ENCODE measurements at places on chromosomes 1 and 21.

- no peak overlapping the region for H3K27ac ChIP-seq
- DNase-seq = no peak
- peaks cover 6% of the 10 kb centered on the region for H3K4me1 ChIP-seq
- peak overlapping the region; percentile 44 for H3K4me3 ChIP-seq
- no peaks in the 10 kb centered on the region for H3K36me3 ChIP-seq
- H3K27me3 ChIP-seq = peaks cover 19% of the 10 kb centered on the region
Observed at GRCh38 chr1:99003581-99004253, 944 bp downstream of the PLPPR5 start.

DNA sequence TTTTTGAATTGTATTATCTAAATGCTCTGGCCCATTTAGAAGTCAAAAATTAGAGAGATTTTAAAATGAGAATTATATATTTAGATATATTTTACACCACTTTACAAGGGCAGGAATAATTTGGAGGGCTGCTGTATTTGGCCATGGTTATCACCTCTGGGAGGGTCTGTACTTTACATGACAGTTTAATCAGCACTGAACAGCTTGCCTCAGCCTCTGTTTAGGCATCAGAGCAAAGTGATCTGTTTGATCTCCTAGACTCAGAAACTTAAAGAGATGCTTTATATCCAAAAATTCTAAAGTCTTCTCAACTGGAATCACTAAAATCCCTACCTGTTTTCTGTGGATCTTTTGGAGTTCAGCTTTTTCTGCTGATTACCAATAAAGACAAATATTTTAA is 5.4 kb upstream of the SPTA1 start:
- no peak overlapping the region for H3K27ac ChIP-seq
- no peaks in the 10 kb centered on the region for H3K4me1 ChIP-seq
- H3K36me3 ChIP-seq = no peaks in the 10 kb centered on the region
- no peak for DNase-seq
- no peak overlapping the region for H3K4me3 ChIP-seq

DNA sequence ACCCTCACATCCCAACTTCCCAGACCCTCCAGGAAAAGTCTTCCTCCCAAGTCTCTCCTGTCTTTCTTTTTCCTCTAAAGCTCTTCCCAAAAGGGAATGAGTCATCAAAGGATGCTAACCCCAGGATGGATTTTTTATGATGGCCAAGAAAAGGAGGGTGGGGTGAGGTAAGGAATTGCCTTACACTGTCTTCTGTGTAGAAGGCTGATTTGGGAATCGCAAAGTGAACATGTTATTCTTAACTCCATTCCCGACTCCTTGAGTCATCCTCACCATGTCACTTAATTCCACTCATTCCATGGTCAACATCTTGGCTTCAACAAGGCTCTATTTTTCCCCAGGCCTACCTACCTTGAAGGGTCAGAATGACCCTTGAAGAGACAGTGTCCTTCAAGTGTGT is 44.0 kb downstream of the TBX15 start:
- no peak for DNase-seq
- no peak overlapping the region for H3K4me3 ChIP-seq
- H3K27ac ChIP-seq = no peak overlapping the region
- no peaks in the 10 kb centered on the region for H3K4me1 ChIP-seq

DNA sequence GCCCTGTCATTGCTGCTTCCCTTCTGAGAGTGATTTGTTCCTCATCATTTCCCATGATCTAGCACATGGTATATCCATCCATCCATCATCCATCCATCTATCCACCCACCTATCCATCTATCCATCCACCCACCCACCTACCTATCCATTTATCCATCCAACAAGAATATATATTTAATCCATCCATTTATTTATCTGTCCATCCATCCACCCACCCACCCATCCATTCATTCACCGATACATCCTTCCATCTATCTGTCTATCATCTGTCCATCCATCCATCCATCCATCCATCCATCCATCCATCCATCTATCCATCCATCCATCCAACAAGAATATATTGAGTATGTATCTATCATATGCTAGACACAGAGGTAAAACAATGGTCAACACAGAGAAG is 100.0 kb upstream of the ACTL8 start:
- no peaks in the 10 kb centered on the region for H3K36me3 ChIP-seq
- no peaks in the 10 kb centered on the region for H3K27me3 ChIP-seq
- H3K4me1 ChIP-seq = no peaks in the 10 kb centered on the region
- DNase-seq = no peak
- no peak overlapping the region for H3K27ac ChIP-seq

DNA sequence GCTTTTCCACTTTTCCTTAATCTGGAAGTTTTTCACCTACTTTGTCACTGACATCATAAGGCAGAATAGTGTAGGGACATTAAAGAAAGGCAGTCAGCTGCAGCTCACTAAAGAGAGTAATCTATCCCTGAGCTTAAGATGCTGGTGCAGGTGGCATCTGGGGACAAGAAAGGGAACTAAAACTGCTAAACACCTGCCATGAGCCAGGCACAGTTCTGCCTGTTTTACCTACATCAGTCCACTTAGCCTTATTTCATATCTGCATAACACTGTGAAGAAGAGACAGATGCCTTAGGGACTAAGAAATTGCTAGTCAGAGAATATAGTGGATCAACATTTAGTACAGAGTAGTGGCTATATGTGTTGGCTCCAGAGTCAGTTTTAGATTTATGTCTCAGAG is 88.1 kb downstream of the GPATCH2 start:
- no peaks in the 10 kb centered on the region for H3K27me3 ChIP-seq
- no peaks in the 10 kb centered on the region for H3K36me3 ChIP-seq
- DNase-seq = no peak
- H3K27ac ChIP-seq = no peak overlapping the region
- H3K4me3 ChIP-seq = no peak overlapping the region
- H3K4me1 ChIP-seq = no peaks in the 10 kb centered on the region

- H3K4me3 ChIP-seq = no peak overlapping the region
- H3K36me3 ChIP-seq = no peaks in the 10 kb centered on the region
- no peaks in the 10 kb centered on the region for H3K27me3 ChIP-seq
- no peak for DNase-seq
- no peaks in the 10 kb centered on the region for H3K4me1 ChIP-seq
Observed at GRCh38 chr1:225765982-225766674, 11.5 kb upstream of the SRP9 start.

GRCh38 chr1:201173736-201174135 is 16.9 kb upstream of the IGFN1 start:
- DNase-seq = no peak
- no peaks in the 10 kb centered on the region for H3K27me3 ChIP-seq
- peaks cover 9% of the 10 kb centered on the region for H3K4me1 ChIP-seq
- H3K36me3 ChIP-seq = no peaks in the 10 kb centered on the region
- H3K4me3 ChIP-seq = no peak overlapping the region

DNA sequence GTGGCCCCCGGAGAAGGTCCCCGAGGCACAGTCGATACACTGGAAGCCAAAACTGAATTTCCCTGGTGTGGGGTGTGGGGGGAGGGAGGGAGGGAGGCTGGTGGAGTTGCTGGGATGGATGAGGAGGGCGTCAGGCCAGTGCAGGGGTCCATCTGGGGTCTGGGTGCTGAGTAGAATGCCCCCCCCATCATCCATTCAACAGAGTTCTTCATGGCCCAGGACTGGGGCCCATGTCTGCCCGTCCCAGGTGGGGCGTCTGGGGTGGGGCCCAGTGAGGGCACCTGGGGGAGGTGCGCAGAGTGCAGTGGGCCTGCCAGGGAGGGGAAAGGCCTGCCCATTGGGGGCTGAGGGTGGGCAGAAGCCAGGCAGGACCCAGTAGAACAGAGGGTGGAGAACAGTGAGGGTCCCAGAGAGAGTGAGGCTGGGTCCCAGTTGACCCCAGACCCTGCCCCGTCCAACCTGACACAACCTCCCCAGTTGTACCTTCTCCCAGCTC is 1.9 kb downstream of the TNFRSF18 start:
- no peak overlapping the region for H3K4me3 ChIP-seq
- H3K4me1 ChIP-seq = peaks cover 51% of the 10 kb centered on the region
- peak overlapping the region; percentile 83 for H3K27ac ChIP-seq
- H3K36me3 ChIP-seq = no peaks in the 10 kb centered on the region
- DNase-seq = no peak

GRCh38 chr1:35783055-35783583 is 13.3 kb upstream of the CLSPN start:
- no peak for DNase-seq
- no peaks in the 10 kb centered on the region for H3K36me3 ChIP-seq
- no peak overlapping the region for H3K4me3 ChIP-seq
- no peak overlapping the region for H3K27ac ChIP-seq
- no peaks in the 10 kb centered on the region for H3K4me1 ChIP-seq
- H3K27me3 ChIP-seq = no peaks in the 10 kb centered on the region

DNA sequence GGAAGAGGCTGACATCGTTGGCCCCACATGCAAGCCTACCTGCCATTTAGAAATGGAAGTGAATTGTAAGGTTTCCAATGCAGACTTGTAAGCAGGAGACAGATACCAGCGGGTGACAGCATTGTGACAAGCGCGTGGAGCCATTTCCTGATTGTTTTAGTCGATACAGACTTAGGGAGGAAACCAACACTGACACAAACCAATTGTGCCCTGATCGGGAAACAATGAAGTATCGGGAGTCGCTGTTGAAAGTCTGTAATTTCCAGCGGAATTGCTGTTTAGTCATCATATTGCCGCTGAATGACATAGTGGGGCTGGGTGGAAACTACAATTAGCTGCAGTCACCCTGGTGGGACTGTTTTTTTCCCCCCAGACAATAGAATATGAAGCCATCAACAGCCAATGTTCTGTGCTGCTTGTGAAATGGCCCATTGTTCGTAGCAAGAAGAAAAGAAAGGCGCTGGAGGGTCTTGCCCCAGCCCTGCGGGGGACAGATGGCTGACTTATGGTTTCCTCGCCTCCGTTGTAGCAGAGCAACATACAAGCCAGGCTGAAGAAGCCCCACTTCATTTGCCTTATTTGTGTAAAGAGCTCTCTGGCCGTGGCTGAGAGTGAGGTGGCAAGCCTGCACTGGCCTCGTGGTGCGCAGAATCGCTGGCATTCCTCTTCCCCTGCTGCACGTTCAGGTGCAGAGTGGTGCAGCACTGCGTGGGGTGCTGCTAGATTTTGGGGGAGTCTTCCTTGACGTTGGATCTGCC is 462.7 kb downstream of the CAMTA1 start:
- H3K4me3 ChIP-seq = no peak overlapping the region
- no peak for DNase-seq
- H3K36me3 ChIP-seq = no peaks in the 10 kb centered on the region
- H3K27ac ChIP-seq = no peak overlapping the region
- H3K4me1 ChIP-seq = no peaks in the 10 kb centered on the region

GRCh38 chr1:160781186-160781766 is 14.7 kb upstream of the LY9 start:
- no peak overlapping the region for H3K27ac ChIP-seq
- peaks cover 6% of the 10 kb centered on the region for H3K4me1 ChIP-seq
- no peak for DNase-seq

DNA sequence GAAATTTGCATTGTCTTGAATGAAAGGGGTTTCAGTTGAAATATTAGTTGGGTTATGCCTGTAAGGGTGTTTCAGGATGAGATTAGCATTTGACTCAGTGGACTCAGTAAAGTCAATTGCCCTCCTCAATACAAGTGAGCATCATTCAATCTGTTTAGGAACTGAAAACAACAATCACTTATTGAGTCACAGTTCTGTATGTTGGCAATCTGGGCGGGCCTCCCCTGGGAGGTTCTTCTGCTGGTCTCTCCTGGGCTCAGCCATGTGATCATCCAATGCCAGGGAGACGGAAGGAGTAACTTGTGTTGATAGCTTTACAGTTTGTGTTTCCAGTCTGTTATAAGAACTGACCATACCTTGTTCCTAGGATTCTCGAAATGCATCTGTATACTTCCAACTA is 262.9 kb upstream of the RUNX1 start:
- H3K27ac ChIP-seq = no peak overlapping the region
- no peaks in the 10 kb centered on the region for H3K36me3 ChIP-seq
- no peak for DNase-seq

DNA sequence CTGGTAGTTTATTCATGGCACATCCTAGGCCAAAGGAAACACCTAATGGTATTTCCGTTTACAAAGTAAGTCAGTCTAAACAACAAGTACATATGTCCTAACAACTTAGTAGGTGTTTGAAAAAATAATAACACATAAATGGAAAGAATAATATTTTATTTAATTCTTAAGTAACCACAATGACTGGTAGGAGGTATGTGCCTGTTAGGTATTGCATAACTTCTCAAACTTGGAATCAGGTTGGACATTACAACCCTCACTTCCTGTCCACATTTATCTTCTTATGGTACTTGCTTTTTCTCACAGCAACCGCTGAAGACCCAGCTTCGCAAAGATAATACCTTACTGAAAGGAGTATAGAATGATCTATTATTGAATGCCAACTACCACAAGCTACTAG is 64.2 kb downstream of the VPS13D start:
- no peaks in the 10 kb centered on the region for H3K27me3 ChIP-seq
- peaks cover 47% of the 10 kb centered on the region for H3K36me3 ChIP-seq
- H3K4me3 ChIP-seq = no peak overlapping the region
- no peak for DNase-seq

DNA sequence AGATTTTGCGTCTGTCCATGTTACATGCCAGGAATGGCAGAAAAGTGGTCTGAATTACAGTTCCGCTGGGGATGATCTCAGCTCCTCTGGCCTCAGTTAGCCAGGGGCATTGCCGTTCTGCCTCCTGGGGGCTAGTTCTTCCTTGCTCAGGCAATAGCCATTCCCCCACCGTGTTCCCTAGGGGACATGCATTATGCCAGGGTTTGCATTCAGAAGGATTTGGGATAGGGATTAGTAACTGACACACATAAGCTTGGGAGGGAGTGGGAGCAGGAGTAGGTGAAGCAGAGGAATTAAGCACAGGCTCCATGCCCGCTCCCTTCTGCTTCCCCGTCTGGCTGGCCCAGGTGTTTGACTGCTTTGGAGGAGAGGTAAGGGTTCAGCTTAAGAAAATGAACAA is 12.7 kb downstream of the LRRC71 start:
- H3K27me3 ChIP-seq = peaks cover 5% of the 10 kb centered on the region
- DNase-seq = no peak
- H3K36me3 ChIP-seq = no peaks in the 10 kb centered on the region
- H3K4me1 ChIP-seq = no peaks in the 10 kb centered on the region

DNA sequence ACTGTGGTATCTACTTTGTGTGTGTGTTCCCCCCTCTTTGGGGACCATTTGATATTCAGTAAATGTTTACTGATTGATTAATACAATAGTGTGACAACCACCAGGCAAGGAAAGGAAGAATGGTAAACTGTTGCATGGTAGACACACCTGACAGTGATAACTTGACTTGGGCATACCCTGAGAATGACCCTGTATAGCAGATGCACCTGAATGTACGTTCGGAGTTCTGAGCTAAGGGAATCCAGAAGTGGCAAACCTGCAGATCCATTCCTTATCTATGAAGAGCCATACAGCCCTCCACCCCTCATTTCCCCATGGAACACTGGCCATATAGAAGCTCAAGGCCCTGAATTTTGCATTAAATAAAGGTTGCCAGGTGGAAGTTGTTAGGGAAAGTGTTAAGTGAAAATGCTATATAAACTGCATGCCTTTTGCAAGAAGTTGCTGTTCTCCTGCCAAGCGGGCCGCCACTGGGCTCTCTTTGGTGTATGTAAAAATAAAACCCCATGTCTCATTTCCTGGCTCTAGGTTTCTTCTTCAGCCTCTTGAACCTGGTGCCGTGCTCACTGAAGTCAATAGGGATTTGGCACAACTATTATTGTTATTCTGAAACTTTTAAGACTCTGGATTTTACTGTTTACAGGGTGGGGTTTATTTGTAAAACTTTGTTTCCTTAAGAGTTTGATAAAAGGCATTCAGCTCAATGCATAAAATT is 32.6 kb upstream of the DENND1B start:
- no peaks in the 10 kb centered on the region for H3K27me3 ChIP-seq
- no peak overlapping the region for H3K4me3 ChIP-seq
- no peak overlapping the region for H3K27ac ChIP-seq
- H3K4me1 ChIP-seq = no peaks in the 10 kb centered on the region
- no peak for DNase-seq
- no peaks in the 10 kb centered on the region for H3K36me3 ChIP-seq

Measured in effector memory CD4-positive, alpha-beta T cell (primary cell).